NCI-H226 (cell line): ENCODE measurements at places on chromosomes 6 and 20.
A peak's percentile ranks its signal among the peaks of the same experiment; 100 is the strongest.

DNA sequence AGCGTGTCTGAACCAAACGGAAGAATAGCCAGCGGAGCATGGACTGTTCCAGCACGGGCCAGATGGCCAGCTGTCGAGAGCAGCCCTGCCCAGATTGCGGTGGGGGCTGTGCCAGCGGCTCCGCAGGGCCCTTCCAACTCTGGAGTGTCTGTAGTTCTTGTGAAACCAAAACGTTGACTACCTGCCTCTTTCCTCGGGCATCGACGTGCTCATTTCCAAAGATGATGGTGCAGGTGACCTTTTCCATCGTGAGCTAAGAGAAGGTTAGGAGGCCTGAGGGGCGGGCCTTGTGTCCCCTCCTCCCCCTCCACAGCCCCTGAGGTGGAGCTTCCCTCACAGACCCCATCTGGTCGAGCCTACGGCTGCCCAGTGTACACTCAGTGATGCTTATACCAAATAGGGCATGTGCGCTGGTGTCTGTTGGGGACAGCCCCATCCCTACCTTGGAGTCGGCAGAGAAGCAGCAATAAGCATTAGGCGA is 12.9 kb upstream of the C20orf144 start:
- no peak for DNase-seq

DNA sequence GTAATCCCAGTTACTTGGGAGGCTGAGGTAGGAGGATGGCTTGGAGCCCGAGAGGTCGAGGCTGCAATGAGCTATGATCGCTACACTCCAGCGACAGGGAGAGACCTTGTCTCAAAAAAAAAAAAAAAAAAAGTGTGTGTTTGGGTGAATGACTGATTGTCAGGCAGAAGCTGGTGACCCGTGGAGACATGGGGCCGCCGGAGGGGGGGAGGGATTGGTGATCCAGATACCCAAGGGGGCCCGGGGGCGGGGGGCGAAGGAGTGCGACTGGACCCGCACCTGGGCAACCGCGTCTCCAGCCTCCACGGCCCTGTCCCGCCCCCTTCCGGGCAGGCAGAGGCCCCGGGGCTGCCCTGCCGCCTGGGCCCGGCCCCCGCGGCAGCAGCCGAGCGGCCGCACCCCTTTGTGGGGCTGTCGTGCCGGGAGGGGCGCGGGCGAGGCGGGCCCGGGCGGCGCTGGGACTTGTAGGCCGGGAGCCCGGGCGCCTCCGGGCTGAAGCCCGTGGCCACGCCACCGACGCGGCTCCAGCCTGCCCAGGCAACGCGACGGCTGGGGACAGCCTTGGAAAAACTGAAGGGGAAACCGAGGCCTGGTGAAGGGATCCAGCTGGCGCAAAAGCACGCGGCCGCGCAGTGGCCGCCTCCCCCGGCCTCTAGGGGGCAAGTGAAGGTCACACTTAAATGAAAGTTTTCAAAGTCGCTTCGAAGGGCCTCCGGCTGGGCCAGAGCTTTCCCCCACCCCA is 2.1 kb upstream of the RBM38 start:
- DNase-seq: peak; percentile 53

- DNase-seq: no peak
These were observed 6.4 kb downstream of the CEP43 start for GRCh38 chr6:167005350-167006159.

- peak; percentile 49 for DNase-seq
These were observed 33.9 kb downstream of the SLC17A4 start for GRCh38 chr6:25788305-25788922.

DNA sequence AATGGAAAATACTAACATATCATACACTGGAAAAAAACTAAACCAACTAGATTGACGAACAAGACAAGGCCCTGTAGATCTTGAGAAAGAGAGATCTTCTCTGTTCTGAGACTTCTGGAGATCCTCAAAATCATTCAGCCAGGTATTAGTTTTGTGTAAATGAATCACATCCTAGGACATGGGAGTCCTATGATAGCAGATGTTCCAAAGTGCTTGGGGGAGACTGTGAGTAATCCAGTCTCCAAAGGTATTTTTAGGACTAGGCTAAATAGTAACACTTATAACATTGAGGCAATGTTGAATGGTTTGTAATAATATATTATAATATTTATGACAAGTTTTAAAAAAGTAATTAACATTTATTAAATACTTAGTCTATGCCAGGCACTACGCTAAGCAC is 275.0 kb downstream of the BTBD9 start:
- DNase-seq: no peak

DNA sequence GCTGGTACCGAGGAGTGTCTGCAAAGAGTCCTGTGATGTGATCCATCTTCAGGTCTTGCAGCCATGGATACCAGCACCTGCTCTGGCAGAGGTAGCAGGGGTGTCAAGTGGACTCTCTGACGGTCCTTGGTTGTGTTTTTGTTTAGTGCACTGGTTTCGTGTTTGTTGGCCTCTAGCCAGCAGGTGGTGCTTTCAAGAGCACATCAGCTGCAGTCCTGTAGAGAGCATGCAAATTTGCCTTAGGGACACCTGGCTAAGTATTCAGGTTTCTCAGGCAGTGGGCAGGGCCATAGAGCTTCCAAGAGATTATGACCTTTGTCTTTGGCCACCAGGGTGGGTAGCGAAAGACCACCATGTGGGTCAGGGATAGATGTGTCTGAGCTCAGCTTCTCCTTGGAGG is 14.5 kb upstream of the RGS17 start:
- no peak for DNase-seq

DNA sequence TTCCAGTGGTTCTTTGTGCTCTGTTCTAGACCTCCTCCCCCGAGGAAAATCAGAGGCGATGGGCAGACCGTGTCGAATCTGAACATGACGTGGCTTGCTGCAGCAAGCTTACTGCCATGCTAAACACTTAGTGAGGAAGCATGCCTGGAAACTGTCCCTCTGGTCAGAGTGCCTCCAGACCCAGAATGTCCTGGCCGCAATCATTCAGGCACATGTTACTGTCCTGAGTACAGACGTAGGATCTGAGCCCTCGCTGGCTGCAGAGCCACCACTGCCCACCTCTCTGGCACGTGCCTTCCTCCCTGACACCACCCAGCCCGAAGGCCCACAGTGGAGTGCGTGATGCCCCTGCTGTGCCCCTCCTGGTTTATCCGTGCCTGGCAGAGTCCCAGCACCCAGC is 163.6 kb downstream of the SYNDIG1 start:
- DNase-seq: no peak

- no peak for DNase-seq
These were observed 76.4 kb downstream of the CDC5L start for GRCh38 chr6:44463728-44464450.

- DNase-seq: no peak
These were observed 74.1 kb upstream of the PAK5 start for GRCh38 chr20:9912858-9913434.

DNA sequence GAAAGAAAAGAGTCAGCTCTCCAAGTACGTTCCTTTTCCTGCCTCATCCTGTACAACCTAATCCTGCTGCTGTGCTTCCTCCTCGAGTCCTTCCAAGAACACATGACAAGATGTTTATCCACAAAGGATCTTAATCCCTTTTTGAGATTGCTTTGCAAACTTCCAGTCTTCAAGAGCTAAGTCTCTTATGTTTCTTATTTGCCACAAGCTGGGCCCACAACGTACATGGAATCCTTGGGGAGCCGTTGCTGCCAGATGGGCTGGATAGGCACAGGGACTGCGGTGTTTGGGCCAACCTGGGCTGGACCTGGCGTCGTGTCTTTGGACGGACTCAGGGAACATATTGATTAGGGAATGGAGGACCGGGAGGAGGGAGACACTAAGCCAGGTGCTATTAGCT is 79.7 kb upstream of the AFDN start:
- no peak for DNase-seq

- DNase-seq: peak; percentile 33
These were observed 431.0 kb upstream of the IRAK1BP1 start for GRCh38 chr6:78436335-78436734.

DNA sequence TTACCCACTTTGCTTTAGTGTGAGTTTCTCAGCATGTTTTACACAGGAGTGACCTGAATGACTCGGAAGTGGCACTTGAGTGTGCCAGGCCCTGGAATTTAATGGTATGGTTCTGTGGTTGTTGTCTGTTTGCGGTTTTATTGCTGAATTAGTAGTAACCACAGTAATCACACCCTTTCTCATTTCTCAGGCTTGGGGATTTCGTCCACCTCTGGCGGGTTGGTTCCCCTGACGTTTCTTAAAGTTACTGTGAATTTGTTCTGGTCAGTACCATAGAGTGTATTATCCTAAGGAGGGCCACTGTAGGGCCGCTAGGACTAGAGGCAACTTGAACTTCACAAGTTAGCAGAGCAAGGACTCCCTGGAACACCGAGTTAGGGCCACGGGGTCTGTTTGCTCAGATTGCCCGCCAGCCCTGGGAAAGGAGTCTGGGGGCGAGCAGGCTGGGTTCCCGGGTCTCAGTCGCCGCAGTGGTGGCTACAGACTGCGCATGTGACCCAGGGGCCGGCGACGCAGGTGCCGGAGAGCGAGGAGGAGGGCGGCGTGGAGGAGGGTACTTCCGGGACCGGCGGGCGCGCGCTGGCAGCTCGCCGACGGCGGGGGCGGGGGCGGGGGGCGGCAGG is 546 bp upstream of the KLHL32 start:
- DNase-seq: no peak

DNA sequence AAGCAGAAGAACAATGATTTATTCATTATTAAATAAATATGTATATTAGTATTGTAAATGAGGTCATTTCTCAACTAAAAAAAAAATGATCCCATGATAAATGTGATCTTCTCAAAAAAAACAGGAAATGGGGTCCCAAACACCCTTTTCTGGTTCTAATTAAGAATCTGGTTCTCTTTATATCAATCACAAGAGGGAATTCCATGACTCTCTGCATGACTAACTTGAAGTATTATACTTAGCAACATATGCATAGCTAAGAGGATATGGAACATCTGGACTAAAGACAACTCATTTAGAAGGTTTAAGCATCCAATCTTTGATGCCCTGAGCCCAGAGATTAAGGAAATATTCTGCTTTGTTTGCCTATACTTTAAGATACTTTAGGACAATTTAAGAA is 89.7 kb upstream of the EMILIN3 start:
- DNase-seq: no peak

DNA sequence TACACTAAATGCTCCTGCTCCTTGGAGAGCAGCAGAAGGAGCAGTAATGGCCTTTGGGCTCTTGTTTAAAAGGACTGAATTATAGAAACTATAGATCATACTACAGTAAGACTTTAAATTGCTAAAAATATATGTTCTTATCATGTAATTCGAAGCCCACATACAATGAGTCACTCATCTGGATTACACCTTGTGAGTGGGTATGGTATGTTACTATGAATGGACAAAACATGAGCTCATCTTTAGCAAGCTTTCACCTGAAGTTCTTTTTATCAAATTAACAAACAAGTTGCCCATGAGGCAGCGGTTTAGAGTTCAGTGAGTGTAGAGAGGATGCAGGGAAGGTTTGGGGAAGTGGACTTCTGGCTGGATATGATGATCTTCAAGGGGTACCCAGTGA is 114.4 kb upstream of the CCN2 start:
- DNase-seq: peak; percentile 45

DNA sequence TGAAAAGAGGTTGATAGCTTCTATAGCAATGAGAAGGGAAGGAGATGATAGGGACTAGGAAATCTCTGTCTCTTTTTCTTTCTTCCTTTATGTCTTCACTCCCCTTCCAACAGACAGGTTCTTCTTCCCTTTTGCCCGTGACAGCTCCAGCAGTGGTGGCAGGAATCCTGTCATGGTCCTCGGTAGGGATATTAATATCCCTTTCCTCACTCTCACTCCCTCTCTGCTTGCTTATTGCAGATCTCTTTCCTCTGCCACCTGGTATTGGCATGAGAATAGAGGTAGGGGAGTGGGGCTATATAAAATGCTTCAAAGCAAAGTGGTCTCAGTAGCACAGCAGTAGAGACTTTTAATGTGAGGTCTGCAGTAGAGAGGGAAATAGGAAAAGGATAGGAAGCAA is 19.7 kb downstream of the RAD21L1 start:
- no peak for DNase-seq

DNA sequence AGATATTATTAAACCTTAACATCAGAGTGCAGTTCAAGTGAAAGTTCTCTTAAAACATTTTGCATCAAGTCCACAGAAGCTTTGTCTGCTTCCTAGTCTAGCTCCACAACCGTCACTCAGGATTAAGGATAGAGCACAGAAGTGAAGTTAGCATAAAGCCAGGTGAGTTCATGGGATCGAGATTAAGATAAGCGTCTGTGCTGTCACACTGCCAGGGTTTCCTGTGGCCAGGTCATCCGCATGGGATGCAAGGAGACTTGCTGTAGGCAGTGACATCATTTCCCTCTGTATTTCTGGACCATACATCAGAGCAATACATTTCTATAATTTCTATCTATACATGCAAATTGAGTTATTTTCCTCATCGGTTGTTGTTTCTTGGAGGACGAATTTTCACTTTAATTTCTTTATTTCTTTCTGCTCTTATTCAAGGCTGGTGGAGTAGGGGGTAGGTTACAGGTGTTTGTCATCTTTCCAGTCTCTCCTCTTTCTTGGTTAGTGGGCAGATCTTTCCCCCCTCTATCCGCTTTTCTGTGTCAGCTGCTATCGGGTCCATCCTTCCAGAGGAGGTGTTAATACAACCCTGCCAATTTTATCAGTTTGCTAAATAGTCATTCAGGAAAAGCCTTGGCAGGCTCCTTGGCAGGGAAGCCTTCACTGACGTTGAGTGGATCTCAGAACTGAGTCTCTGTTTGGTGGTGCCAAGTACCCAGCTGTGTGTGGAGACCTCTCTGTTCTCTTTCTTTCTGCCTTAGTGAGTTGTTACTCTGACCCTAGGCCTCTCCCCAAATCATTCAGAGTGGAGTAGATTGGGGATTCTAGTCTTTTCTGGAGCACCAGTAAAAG is 307.6 kb upstream of the MAP3K7 start:
- no peak for DNase-seq

GRCh38 chr20:62236766-62237513 is 1.4 kb upstream of the OSBPL2 start:
- no peak for DNase-seq

GRCh38 chr6:138593124-138593877 is 94.0 kb upstream of the NHSL1 start:
- DNase-seq: peak; percentile 80

GRCh38 chr6:149395185-149395584 is 4.9 kb upstream of the SUMO4 start:
- no peak for DNase-seq

- no peak for DNase-seq
These were observed 3.1 kb downstream of the RHAG start for GRCh38 chr6:49633541-49633940.

GRCh38 chr6:120826253-120826652 is 508.0 kb downstream of the TBC1D32 start:
- no peak for DNase-seq

DNA sequence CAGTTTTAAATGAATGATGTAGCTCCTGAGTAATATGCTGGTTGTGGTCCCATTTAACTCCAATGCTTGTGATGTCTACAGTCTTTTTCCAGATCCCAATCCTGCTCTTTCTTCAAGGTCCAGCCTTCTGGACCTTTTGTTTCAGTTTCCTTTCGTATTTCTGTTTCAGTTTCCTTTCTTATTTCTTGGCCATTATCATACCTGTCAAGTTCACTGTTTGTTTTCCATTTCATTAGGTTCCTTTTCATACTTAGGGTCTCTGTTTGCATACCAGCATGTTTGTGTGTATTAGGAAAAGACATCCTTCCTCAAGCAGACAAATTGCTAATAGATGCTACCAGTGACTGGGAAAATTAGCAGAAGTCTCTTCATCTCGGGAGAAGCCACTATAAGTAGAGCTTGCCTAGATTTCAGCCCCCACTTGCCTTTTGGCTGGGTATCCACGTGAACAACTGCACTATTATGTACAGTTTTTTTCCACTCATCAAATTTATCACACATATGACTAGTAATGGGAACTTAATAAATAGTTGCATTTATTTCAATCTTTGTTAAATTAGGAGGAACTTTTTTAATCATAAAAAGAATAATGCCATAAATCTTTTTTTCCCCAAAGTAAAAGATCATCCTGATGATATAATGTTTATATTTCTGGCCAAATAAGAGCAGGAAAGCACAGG is 583.4 kb downstream of the BCKDHB start:
- DNase-seq: no peak
